H1 (cell line): ENCODE measurements at places on chromosomes 6 and 20. TPM values are rescaled to one million over a fixed set of nuclear protein-coding genes. Genes with fewer than 3 reads are reported as not detected.

The LAMA4 gene
- 0.92 and 1.5 TPM in 2 replicates for total RNA-seq

The MYLK2 gene
- total RNA-seq: 0.22 TPM in 1 of 2 replicates, not detected in the other

The OR2H2 gene
- total RNA-seq: not detected in 2 replicates

The LTB gene
- 0.43 TPM in 1 of 2 replicates, not detected in the other for total RNA-seq

The GPR6 gene
- 0.27 and 0.37 TPM in 2 replicates for total RNA-seq

The BACH2 gene
- total RNA-seq: 5.9 and 8.0 TPM in 2 replicates

The PI16 gene
- total RNA-seq: not detected in 2 replicates

The GPX5 gene
- not detected in 2 replicates for total RNA-seq

The MPIG6B gene
- not detected in 2 replicates for total RNA-seq

DNA sequence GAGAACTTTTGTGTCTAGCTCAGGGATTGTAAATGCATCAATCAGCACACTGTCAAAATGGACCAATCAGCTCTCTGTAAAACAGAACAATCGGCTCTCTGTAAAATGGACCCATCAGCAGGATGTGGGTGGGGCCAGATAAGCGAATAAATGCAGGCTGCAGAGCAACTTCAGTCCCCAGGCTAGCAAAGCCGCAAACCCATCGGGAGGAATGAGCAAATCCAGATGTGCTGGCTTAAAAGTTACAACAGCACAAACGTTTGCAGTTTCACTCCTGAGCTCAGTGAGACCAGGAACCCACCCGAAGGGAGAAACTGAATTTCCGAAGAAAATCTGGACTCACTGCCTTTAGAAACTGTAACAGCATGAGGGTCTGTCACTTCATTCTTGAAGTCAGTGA is 21.9 kb upstream of the MBOAT1 start:
- no peak overlapping the region for H3K4me3 ChIP-seq
- H3K36me3 ChIP-seq: no peaks in the 10 kb centered on the region
- H3K27ac ChIP-seq: no peak overlapping the region
- no peak for DNase-seq
- H3K27me3 ChIP-seq: no peaks in the 10 kb centered on the region

- no peak for DNase-seq
- H3K4me1 ChIP-seq: no peaks in the 10 kb centered on the region
These were observed 13.4 kb downstream of the EPB41L2 start for GRCh38 chr6:131049608-131050007.

DNA sequence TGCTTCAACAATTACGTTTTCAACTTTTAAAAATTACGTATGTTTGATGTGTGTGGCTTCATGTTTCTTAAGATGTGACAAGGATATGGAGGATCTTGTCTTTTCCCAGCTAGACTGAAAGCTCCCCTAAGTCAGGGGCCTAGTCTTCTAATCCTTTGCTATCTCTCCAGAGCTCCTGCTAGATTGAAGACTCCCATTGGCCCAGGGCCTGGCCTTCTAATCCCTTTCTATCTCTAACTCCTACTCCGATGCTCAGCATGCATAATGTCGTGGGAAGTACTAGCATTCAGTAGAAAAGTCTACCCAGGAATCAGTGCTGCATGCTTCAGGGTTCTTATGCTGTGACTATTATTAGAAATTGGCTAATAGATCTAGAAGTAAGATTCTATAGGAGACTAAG is 144.8 kb upstream of the SUPT3H start:
- no peaks in the 10 kb centered on the region for H3K27me3 ChIP-seq
- no peak for DNase-seq
- no peak overlapping the region for H3K4me3 ChIP-seq

- H3K36me3 ChIP-seq: no peaks in the 10 kb centered on the region
- H3K4me3 ChIP-seq: no peak overlapping the region
- no peak overlapping the region for H3K27ac ChIP-seq
- DNase-seq: no peak
- H3K4me1 ChIP-seq: no peaks in the 10 kb centered on the region
These were observed 28.7 kb upstream of the SPAG4 start for GRCh38 chr20:35586751-35587425.

GRCh38 chr6:106356378-106356777 is 4.1 kb upstream of the CRYBG1 start:
- H3K27me3 ChIP-seq: peaks cover 7% of the 10 kb centered on the region
- no peak overlapping the region for H3K27ac ChIP-seq
- no peaks in the 10 kb centered on the region for H3K4me1 ChIP-seq
- H3K4me3 ChIP-seq: no peak overlapping the region

GRCh38 chr20:40770564-40771307 is 81.7 kb upstream of the MAFB start:
- no peak for DNase-seq
- no peak overlapping the region for H3K27ac ChIP-seq
- peaks cover 7% of the 10 kb centered on the region; the same call in 1 of the 2 replicates for H3K4me1 ChIP-seq
- H3K27me3 ChIP-seq: no peaks in the 10 kb centered on the region
- H3K4me3 ChIP-seq: no peak overlapping the region

DNA sequence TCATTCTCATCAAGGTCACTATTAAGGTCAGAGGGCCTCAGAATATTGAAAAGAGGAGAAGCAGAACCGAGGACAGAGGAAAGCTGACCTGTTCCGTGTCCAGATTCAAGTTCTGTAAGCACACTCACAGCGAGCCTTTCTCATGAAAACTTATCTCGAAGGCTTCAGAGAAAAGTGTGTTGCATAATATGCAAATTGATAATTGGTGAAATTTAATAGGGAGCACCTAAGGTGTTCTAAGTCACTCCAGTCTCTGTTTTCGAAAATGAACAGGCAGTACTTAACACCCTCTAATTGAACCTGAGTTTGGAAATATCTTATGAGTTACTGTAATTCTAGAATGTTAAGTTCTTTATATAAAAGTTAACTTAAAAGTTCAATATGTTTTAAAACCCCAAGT is 181.2 kb upstream of the PDE10A start:
- no peak for DNase-seq
- H3K27ac ChIP-seq: no peak overlapping the region
- H3K4me1 ChIP-seq: peaks cover 31% of the 10 kb centered on the region
- no peaks in the 10 kb centered on the region for H3K36me3 ChIP-seq
- no peak overlapping the region for H3K4me3 ChIP-seq

DNA sequence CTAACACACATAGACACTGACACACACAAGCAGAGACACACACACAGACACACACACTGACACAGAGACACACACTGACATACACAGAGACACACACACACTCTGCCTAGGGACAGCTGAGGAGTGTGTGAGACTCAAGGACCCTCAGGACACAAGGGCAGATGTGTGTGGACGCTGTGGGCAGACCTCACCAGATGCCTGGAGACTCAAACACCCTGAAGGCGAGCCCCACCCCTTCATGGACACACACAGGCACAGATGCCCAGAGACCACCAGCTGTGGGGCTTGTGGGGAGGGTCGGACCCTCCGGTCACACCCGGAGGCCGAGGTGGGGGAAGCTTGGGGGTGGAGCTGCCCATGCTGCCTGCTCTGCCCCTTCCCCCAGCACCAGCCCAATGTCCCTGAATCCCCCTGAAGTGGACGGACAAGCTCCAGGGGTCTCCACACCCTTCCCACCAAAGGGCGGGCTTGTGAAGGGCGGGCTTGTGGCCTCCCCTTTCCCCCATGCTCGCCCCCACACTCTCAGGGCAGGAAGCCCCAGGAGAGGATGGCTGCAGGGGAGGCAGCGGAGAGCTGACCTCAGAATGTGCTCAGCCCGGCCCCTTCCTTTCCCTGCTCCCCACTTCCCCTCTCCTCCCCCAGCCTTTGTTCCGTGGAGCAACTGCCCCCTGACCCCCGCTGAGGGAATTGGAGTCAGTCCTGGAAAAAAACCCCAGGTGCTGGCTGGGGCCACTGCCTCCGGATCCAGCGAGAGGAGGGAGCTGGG is 13.9 kb upstream of the ABHD16B start:
- no peaks in the 10 kb centered on the region for H3K27me3 ChIP-seq
- H3K27ac ChIP-seq: peak overlapping the region; percentile 60
- H3K4me3 ChIP-seq: no peak overlapping the region
- no peak for DNase-seq
- peaks cover 29% of the 10 kb centered on the region for H3K4me1 ChIP-seq

GRCh38 chr6:41656002-41656691 is 17.9 kb downstream of the MDFI start:
- H3K4me1 ChIP-seq: peaks cover 8% of the 10 kb centered on the region; the same call in 1 of the 2 replicates
- no peaks in the 10 kb centered on the region; the same call in 1 of the 2 replicates for H3K27me3 ChIP-seq
- no peak overlapping the region for H3K4me3 ChIP-seq

- H3K4me3 ChIP-seq: no peak overlapping the region
- no peaks in the 10 kb centered on the region for H3K27me3 ChIP-seq
- H3K4me1 ChIP-seq: no peaks in the 10 kb centered on the region
- DNase-seq: no peak
These were observed 62.7 kb downstream of the DZANK1 start for GRCh38 chr20:18404172-18404571.

DNA sequence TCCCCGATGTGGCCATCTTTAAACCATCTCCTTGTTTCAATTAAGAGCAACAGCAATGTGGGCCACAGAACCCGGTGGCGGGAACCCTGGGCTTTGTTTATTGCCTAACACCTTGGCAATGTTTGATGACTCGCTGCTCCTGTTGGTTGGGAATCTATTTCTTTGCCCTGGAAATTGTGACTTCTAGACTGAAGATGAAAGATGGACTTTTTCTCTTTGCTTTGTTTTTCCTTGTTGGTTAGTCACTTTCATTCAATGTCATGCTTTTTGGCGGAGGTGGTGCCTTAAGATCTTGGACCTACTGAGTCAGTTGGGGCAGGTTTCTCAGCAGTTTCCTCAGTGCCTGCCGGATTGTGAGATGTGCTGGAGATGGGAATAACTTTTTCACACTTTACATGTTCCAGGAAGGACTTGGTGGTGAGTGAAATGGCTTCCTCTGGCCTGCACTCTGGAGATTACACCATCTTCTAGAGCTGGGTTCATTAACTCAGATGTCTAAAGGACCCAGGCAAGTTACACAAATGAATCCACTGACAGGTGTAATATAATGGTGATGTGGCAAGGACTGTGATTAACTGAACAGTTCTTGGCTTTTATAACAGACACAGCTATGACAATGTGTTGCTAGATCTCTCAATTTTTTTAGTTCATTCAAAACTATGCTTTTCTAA is 56.3 kb downstream of the TSHZ2 start:
- no peak overlapping the region for H3K4me3 ChIP-seq
- no peaks in the 10 kb centered on the region for H3K36me3 ChIP-seq
- DNase-seq: no peak

GRCh38 chr20:62292108-62292507 is 10.7 kb upstream of the ADRM1 start:
- H3K27me3 ChIP-seq: no peaks in the 10 kb centered on the region
- H3K27ac ChIP-seq: no peak overlapping the region
- H3K4me3 ChIP-seq: no peak overlapping the region

DNA sequence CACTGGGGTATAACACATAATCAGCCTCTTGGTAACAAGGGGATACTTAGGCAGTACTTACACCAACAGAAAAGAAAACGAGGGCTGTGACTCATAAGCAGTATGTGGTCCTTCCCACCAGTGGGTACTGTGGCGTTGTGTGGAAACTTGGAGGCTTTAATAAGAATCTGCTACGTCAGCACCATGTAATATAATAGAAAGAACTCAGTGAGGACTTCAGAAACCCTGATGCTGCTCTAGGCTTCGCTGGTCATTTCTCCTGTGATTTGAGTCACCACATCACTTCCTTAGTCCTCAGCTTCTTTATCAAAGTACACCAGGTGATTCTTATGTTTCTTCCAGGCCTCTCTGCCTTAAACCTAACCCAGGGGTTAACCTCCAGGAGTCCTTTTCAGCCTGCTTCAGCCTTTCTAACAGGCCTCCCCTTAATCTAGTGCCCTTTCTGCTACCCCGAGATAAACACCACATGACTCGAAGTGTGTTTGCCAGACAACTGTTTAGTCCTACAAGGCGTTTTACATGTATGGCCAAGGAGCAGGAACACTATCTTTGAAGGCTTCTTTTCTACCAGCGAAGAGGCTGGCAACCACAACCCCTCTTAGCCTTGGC is 68.5 kb downstream of the FYN start:
- no peaks in the 10 kb centered on the region for H3K36me3 ChIP-seq
- peaks cover 6% of the 10 kb centered on the region for H3K4me1 ChIP-seq
- no peaks in the 10 kb centered on the region for H3K27me3 ChIP-seq
- H3K4me3 ChIP-seq: no peak overlapping the region
- DNase-seq: no peak

GRCh38 chr6:101392586-101393230 is 800 bp upstream of the GRIK2 start:
- no peaks in the 10 kb centered on the region for H3K4me1 ChIP-seq
- H3K27ac ChIP-seq: no peak overlapping the region
- DNase-seq: no peak
- no peaks in the 10 kb centered on the region for H3K36me3 ChIP-seq
- peak overlapping the region; percentile 69 for H3K4me3 ChIP-seq
- peaks cover 37% of the 10 kb centered on the region for H3K27me3 ChIP-seq

DNA sequence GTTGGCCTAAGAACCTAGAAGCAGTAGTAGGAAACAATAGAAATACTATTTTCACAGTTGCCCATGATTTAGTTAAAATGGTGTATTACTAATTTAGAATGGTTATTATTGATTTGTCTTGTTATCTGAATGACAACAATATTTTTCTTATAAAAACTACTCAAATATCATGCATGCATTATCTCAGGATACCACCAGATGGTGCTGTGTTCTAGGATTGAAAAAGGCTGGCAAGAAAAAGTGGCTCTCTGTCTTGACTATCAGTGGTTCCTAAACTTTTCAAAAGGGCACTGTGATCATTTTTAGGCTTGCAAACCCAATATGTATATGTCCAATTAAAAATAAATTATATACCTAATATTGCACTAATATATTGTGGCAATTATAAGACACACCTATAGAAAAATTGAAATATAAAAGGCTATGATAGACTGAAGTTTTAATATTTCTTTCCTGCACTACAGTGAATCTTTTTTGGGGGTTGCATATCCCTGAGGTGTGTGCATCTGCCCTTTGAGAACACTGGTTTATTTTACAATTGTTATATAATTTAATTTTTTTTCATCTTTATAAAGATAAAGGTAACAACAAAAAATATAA is 131.7 kb upstream of the MLIP start:
- H3K4me3 ChIP-seq: no peak overlapping the region
- H3K27ac ChIP-seq: no peak overlapping the region
- H3K36me3 ChIP-seq: no peaks in the 10 kb centered on the region
- H3K4me1 ChIP-seq: no peaks in the 10 kb centered on the region
- no peaks in the 10 kb centered on the region for H3K27me3 ChIP-seq

- H3K4me3 ChIP-seq: no peak overlapping the region
- DNase-seq: no peak
- no peaks in the 10 kb centered on the region for H3K4me1 ChIP-seq
- H3K27ac ChIP-seq: no peak overlapping the region
- H3K27me3 ChIP-seq: no peaks in the 10 kb centered on the region
- H3K36me3 ChIP-seq: no peaks in the 10 kb centered on the region
These were observed 17.5 kb upstream of the PANK2 start for GRCh38 chr20:3871550-3872265.

DNA sequence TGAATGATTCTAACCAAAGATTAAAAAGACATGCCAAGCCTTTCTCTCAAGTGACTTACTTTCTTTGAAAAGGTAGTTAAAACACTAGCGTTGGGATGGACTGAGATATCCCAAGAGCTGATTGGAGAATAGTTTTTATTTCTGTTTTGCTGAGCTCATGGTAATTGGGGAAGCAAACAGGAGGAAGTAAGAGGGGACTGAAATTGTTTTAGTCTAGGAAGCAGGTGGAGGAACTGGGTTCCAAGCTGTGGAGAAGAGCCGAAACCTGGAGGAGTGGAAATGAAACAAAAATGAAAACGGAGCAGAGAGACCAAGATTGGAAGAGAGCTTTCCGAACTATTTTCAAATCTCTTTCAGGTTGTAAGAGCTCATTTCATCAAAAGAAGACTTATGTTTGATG is 59.9 kb upstream of the TENT5A start:
- no peak overlapping the region for H3K4me3 ChIP-seq
- no peaks in the 10 kb centered on the region for H3K27me3 ChIP-seq
- H3K36me3 ChIP-seq: no peaks in the 10 kb centered on the region
- H3K4me1 ChIP-seq: no peaks in the 10 kb centered on the region
